Fibroblast of skin of left biceps (primary cell): ENCODE measurements at places on chromosomes 6 and 20.

- DNase-seq: no peak
Observed at GRCh38 chr6:99613409-99613704, 6.7 kb downstream of the PRDM13 start.

- DNase-seq: no peak
Observed at GRCh38 chr6:44642349-44642748, 254.8 kb downstream of the CDC5L start.

DNA sequence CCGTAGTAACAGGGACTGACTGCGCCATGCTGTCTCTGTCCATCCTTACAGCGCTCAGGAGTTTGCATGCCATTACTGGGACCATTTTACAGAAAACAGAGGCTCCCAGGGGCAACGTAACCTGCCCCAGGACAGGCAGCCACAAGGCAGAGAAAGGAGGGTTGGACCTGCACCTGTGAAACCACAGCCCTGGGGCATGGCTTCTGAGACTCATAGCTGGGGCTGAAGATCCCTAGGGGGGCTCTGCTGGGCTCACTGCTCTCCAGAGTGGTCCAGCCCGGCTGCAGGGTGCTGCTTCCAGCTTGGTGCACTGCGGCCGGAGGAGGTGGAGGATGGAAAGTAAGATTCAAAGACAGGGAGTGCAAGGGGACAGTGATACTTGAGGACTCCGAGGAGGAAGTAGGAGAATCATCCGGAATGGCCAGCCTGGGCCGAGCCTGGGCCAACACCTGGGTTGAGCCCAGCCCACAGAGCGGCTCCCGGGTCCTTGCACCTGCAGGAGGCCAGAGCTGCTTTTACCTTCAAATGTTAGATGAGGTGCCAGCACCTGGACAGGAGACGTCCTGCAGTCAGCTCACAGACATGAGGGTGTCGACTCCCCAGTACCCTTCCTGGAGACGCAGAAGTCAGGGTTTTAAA, 183.2 kb downstream of the CDH4 start:
- no peak for DNase-seq

GRCh38 chr6:28158318-28158717, 16.6 kb downstream of the ZKSCAN8 start:
- no peak for DNase-seq

DNA sequence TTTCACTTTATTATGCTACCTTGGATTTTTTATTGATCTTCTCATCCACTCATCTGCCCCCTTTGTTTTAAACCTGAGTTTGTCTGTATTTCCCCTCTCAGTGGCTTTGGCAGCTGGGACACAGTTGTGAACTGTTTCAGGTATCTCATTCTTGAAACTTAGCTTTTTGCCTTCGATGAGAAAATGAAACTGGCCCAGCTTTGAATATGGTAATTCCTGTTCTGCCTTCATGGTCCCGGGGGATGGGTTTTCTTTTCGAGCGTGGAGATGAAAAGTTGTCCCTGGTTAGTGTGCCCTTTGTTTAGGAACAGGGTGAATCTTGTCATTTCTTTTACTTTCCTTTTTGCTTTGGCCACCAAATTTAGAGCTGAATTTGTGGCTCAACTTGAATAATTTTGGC, 25.6 kb downstream of the DHX35 start:
- DNase-seq: no peak

DNA sequence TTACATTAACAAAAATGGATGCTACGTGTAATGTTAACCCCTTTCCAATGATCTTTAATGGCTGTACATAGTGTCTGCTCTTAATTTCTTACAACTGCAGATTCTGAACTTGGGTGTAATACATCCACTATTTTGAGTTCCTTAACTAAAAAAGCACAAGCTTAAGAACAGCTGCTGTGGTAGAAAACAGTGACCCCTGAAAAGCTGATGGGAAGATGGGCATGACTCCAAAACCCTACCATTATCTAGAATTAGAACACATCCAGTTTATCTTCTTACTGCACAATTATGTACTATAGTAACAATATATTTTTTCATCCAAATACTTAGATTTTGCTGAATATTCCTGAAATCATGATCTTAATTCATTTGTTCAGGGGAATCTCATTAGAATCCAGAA, 49.3 kb downstream of the LYRM4 start:
- DNase-seq: no peak

- no peak for DNase-seq
Observed at GRCh38 chr20:10119336-10119735, 84.5 kb downstream of the ANKEF1 start.

- DNase-seq: no peak
Observed at GRCh38 chr6:137102851-137103492, 58.2 kb upstream of the IL20RA start.

DNA sequence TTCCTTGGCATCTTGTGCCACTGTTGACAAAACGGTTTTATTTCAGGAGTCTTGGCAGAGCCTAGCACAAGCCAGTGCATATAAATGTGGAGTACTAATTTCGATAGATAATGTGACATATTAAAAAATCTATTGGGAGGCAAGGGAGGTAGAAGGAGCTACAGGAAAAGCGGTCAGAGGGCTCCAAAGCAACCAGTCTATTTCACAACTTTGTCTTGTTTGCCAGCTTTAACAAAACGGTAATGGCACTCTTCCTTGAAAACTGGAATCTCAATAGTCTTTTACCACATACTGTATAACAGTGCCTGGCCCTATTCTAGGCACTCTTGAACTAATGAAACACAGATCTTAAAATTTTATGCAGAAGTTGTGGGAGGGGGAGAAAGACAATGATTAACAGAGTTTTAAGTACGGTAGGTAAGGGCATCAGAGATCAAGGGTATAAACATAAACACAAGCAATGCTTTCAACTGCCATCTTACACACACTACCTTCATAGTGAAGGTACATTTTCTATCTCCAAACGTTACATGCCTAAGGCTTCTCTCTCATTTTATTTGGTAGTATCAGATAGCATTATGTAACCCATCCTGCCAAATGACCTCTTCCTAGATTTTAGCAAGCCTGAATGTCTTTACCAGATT, 33.5 kb upstream of the SYNCRIP start:
- no peak for DNase-seq

GRCh38 chr20:3477861-3478544, 7.2 kb downstream of the ATRN start:
- DNase-seq: no peak

- peak; percentile 8 for DNase-seq
Observed at GRCh38 chr6:34305982-34306708, 57.3 kb upstream of the SMIM29 start.

DNA sequence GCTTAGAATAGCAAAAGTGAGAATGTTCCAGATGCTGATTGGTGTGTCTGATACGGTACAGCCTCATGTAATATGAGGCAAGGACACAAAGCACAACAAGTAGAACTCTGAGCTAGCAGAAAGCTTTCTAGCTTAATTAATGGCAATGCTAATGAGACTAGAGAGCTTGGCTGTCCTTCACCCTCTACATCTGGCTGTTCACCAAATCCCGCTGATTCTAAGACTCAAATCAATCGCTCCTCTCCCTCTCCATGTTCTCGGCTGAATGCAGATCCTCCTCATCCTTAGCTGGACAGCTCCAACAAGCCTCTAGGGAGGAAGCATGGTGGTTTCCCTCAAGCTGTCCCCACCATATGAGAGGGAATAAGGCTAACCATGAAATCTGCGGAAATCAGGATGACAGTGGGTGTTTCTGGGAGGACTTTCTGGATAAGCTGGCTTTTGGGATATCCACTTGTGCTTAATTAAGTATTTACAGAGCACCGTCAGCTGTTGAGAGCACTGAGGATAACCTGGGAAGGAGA, 128.9 kb downstream of the FOXC1 start:
- no peak for DNase-seq
